ENCODE measurements at places on chromosomes 5 and 9.

DNA sequence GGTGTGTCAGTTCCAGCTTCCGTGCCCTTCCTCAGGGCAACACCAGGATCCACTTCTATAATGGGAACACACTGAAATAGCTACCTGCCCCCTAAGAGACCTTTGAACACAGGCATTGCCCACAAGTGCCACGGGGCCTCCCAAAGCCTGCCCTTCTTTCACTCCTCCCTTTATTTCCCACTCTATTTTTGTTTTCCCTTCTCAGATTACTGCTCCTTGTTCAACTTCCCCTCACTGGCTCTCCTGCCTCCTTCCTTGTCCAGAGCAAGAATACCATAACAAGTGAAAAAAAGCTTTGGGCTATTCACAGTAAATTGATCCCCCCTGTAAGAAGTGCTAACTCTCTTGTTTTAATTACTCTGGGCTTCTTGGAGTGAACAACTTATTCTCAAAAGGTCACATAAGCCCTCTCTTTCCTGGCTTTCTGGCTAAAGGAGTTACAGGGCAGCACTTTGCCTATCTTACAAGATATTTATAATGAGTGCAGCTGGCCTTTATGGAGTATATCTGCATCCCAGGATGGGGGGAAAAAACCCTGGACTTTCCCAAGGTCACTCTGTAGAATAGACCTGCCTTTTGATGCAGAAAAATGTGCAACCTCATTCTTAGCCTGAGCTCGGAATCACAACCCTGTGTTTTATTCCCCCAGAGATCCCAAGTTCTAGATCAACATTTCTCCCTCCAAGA lies 11.3 kb downstream of the CTXN3 start:
- DNase-seq, result no peak

GRCh38 chr5:65925601-65926275 lies 637 bp upstream of the ERBIN start:
- DNase-seq, result peak; percentile 92

DNA sequence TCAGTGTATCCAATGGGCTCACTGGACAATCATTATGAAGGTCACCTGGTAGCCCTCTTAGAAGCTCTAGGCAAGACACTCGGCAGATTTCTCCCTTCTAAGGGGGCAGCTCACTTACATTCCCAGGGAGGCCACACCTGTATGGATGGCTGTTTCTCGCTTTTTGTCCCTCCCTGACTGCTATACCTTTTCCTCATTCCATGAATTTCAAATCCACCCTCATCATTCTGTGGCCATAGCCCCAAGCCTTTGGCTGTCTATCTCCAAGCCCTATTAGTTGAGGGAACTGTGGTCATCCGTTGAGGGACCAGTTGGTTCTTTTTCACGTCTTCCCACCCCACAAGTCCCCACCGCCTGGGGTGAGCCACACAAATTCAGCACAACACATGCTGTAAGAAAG lies 85.0 kb upstream of the RARS1 start:
- DNase-seq, result no peak

GRCh38 chr9:116812231-116813030 lies 125.3 kb downstream of the TRIM32 start:
- peak; percentile 30 for DNase-seq

- no peak for DNase-seq
These were observed 13.4 kb downstream of the CFAP95 start for GRCh38 chr9:69834056-69834455.

Data from EH (cell line).